ENCODE measurements at places on chromosomes 16 and 17. TPM values are rescaled to one million over a fixed set of nuclear protein-coding genes. Genes with fewer than 3 reads are reported as not detected.

DNA sequence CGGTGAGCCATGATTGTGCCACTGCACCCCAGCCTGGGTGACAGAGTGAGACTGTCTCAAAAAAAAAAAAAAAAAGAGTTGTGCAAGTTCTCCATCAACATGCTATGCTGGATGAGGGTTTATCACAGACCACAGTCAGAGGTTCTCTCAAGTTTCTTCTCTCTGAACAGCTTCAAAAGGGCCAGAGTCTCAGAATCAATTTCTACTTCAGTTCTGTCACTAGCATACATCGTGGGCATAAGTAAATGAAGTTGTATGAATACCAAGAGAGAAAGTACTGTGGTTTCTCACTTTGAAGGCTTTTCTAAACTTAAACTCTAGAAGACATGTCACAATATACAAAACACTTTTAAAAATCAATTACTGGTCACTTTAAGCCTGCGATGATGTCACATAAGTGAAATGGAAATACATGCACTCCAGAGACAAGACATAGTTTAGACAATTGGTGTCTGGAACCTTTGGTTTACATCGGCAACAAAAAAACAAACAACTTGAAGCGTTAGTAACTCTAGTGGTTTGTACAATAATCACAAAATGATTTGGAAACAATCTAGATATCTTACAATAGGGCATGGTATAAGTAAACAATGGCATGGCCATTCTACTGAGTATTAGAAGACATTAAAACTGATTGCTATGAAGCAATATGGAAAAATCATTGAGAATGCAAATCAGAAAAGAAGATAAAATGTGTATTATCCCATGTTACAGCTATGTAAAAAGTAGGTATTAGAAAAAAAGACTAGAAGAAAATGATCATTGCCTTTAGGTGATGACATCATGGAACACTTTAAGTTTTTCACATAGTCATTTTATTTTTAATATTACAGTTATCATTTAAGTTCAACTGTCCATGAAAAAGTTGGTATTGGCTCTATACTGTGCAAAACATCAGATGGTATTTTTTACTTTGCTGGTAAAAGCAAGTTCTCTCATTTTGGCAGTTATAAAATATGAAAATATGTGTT lies 232.3 kb downstream of the ZFHX3 start:
- no peak for DNase-seq

GRCh38 chr16:57536306-57537193 lies at the start of gene CCDC102A:
Gene CCDC102A, minus strand, starts transcription at chr16:57536571. Its CDS starts 7,394 bp downstream, at chr16:57529177.
- no peak for DNase-seq

DNA sequence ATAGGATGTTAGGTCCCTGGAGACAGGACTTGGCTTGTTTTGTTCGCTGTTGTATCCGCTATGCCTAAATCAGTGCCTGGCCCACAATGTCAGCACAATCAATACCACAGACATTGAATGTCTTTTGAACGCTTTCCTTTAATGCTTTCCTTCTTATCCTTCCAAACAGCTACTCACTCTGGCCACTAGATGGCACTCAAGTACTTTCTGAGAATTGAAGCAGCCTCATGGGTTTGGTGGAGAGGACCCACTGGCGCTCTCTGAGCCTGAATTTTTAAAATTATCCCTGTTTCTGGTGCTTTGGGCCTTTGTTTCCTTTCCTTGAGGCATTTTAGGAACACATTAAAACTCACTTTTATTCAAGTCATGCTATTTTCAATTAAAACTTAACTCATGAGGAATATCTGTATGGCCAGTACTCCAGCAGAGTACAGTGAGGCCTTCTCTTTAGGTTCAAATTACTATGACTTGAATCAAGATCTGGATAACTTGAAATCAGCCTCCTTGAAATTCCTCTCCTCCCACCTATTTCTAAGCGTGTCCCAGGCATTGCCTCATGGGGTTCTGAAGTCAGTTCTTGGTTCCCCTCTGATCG lies 3.2 kb upstream of the NLRP1 start:
- peak; percentile 85 for DNase-seq

Gene CIBAR2
- not detected for total RNA-seq

Gene SLC35G6
- not detected for total RNA-seq

DNA sequence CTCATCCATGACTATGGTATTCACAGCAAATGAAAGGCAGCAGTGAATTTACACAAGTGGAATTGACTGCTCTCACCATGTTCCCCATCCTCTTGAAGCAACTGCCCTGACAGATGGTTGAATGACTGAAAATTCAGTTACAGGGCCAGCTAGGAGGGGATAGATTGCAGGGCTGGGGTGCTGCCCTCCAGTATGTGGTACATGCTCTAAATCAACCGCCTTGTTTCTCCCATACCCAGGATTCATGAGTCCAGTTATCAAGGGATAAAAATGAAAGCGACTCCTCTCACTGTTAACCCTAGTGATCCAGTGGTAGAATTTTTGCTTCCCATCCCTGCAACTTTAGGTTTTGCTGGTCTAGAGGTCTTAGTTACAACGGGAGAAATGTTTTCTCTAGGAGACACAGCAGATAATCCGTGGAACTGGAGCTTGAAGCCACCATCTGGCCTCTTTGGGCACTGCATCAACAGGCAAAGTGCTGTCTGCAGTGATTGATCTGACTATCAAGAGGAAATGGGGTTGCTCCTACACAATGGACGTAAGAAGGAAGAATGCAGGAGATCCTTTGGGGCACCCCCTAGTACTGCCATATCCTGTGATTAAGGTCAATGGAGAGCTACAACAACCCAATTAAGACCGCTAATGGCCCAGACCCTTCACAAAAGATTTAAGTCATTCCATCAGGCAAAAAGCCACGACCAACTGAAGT lies 32.0 kb downstream of the SCPEP1 start:
- peak; percentile 50 for DNase-seq

- no peak for DNase-seq
These were observed 37.4 kb upstream of the NDRG4 start for GRCh38 chr16:58462499-58462996.

DNA sequence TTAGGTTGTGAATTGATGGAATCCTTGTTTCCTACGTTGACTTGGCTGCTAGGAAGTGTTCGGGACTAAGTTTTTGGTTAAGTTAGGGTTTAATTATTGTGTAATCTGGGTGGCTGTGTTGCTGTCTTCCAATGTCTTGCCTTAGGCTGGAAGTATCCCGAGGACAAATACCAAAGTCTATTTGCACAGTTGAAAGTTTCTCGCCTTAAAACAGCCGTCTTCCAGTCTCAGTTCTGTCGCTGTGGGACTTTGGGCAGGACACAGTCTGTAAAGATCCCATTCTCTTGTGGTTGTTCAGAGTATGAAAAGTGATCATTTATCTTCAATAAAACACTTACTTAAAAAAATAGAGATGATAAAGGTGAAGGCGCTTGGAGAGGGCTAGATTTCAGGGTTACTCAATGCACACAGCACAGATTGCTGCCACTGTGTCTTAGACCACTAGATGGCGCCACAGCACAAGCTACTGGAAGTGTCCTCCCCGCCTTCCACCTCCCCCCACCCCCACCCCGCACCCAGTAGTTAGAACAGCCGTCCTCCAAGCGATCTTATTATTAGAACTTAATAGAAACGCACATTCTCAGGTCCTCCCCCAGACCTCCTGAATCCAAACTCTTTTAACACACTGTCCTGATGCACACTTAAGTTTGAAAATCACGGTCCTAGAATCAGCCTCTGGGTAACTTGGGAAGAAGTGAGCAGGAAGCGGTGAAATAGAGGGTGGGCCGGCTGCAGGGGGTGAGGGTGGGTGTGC lies 45.8 kb downstream of the AKAP1 start:
- DNase-seq = peak; percentile 82

DNA sequence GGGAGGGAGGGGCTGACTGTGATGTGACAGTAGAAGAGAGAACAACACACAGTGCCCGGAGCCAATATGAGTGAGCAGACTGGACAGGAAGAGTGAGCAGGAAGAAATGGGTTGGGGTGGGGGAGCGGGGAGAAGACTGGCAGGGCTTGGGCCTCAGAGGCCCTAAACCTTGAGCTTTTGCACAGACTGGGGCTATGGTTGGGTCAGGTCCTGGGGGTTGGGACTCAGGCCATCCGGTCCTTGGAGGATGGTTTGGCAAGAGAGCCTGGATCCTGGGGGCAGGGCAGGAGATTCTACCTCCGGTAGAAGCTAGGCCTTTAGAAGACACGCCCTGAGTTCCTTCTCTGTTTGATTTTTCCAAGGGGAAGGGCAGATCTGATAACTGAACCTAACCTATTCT lies 1.1 kb downstream of the CAMTA2 start:
- DNase-seq = no peak

DNA sequence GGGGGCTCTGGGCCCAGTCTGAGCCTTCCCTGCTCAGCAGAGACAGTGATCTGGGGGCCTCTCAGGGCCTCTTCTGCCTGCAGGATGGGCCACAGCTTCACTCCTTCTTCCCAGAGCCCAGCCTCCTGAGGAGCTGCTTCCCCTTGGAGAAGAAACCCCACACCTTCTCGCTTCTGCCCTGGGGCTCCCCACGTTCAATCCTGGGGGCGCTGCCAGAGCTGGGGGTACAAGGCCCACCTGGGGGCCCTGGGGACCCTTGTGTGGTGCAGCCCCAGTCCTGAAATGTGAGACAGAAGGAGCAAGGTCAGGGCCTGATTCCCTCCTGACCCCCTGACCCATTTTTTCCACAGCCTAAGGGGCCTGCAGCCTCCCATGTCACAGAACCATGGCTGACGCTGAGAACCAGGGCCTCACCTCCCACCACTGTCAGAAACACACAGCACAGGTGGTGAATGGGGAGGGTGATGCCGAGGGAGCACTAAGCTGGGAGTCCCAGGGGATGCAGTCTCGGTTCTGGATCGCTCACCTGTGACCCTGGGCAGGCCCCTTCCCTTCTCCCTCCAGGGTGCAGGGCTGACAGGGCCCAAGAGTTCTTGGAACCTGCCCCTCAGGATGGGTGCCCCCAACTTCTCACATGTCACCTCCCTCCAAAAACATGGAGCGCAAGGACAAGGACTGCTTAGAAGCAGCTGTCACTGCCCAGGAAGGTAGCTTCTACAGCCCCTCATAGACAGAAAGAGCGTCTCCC lies 21.6 kb upstream of the MPO start:
- DNase-seq = no peak

Gene ANKS4B
- total RNA-seq = not detected

Gene C16orf46
- total RNA-seq = 0.90 TPM

Gene KCNH4
- total RNA-seq = not detected

- no peak for DNase-seq
These were observed 26.4 kb upstream of the BEAN1 start for GRCh38 chr16:66400503-66401380.

DNA sequence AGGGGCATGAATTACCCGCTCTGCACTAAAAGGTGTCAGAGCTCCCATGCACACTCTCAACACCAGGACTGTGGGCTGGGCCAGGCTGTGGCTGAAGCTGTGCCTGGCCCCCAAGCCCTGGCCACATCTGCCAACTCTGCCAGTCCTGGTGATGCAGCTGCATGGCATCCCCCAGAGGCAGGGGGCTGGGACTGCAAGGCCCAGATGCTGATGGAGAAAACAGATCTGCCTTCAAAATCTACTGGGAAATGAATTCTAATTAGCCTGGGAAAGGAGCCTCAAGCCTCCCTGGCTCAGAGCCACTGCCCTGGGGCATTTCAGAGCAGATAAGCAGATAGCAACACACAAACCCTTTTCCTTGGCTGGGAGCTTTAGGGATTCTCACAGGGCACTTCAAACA lies 3.4 kb downstream of the CHST6 start:
- DNase-seq = no peak

GRCh38 chr16:89422905-89423630 lies 67.3 kb downstream of the ANKRD11 start:
- peak; percentile 33 for DNase-seq

Gene CA7
- total RNA-seq = not detected

GRCh38 chr16:49951574-49952195 lies 73.3 kb upstream of the CNEP1R1 start:
- no peak for DNase-seq

DNA sequence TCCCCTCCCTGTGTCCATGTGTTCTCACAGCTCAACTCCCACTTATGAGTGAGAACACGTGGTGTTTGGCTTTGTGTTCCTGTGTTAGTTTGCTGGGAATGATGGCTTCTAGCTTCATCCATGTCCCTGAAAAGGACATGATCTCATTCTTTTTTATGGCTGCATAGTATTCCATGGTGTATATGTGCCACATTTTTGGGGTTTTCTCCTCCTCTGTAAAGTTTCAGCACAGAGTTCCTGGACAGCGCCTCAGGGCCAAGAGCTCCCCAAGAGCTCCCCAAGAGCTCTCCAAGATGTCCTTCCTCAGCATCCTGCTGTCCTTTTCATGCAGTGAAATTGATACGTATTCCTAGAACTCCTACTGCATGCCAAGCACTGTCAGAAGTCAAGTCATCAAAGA lies 6.9 kb upstream of the ABAT start:
- DNase-seq = no peak

Gene SKAP1
- total RNA-seq = not detected
